ENCODE measurements at places on chromosomes 3 and 15. TPM values are rescaled to one million over a fixed set of nuclear protein-coding genes. Genes with fewer than 3 reads are reported as not detected.

Gene ACSBG1
- total RNA-seq = not detected

Gene BFSP2
- total RNA-seq = not detected

Gene EPHB3
- total RNA-seq = 0.50 TPM

Gene DUOX2
- total RNA-seq = 0.14 TPM

Gene C3orf52
- total RNA-seq = 3.2 TPM

Gene SLC22A14
- total RNA-seq = 0.14 TPM

Measured in activated T-cell treated with anti-CD3 and anti-CD28 coated beads, Interleukin-2, amount 50 U/mL, for 72 hours (primary cell).